ENCODE measurements at places on chromosomes 5 and 9.

GRCh38 chr9:136723362-136723976 lies 11.1 kb downstream of the DIPK1B start:
- DNase-seq, result no peak

- no peak for DNase-seq
Observed at GRCh38 chr5:7894860-7895259, 25.9 kb downstream of the MTRR start.

- DNase-seq, result no peak
Observed at GRCh38 chr5:91079037-91079436, 304.1 kb downstream of the ARRDC3 start.

- no peak for DNase-seq
Observed at GRCh38 chr5:94870511-94871183, 252.2 kb downstream of the SLF1 start.

GRCh38 chr5:117615226-117615625 lies 1040.6 kb upstream of the SEMA6A start:
- no peak for DNase-seq

DNA sequence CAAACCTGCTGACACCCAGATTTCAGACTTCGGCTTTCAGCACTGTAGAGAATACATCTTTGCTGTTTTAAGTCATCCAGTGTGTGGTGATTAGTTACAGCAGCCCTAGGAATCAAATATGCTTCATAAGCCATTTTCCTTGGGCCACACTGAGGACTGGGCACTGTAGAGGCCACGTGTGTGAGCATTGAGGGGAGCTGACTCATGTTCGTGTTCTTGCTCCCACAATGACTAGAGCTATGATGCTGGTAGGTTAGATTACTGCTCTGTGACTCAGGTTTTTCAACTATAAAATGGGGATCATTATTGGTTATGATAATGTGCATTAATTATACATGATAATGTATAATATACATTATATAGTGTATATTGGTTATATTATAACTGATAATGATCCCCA lies 96.5 kb upstream of the PALM2AKAP2 start:
- no peak for DNase-seq

All from NCI-H1436 treated with DMSO at 0.1 percent for 48 hours (cell line).